ENCODE measurements at places on chromosomes 16 and 17. TPM values are rescaled to one million over a fixed set of nuclear protein-coding genes. Genes with fewer than 3 reads are reported as not detected.

Gene TPSG1
- total RNA-seq = not detected

Gene SLC9A5
- total RNA-seq = 1.4 TPM

Gene RBFOX1
- total RNA-seq = 52.9 TPM

Gene TMEM100
- total RNA-seq = 6.0 TPM

Gene RNF157
- 5.1 TPM for total RNA-seq

Gene NUFIP2
- 51.5 TPM for total RNA-seq

Gene DPEP3
- 0.13 TPM for total RNA-seq

Gene TUFM
- total RNA-seq = 239 TPM

Gene SALL1
- 0.05 TPM for total RNA-seq

Gene SLC38A8
- 5.8 TPM for total RNA-seq

Gene QPRT
- 15.1 TPM for total RNA-seq

Gene CCDC144A
- total RNA-seq = 1.5 TPM

Gene CHAD
- not detected for total RNA-seq

Gene SMIM22
- total RNA-seq = not detected

Gene RAB11FIP3
- total RNA-seq = 29.9 TPM

Gene KRTAP4-9
- not detected for total RNA-seq

Gene ZFP3
- 11.7 TPM for total RNA-seq

Gene CNGB1
- not detected for total RNA-seq

Gene MYO15A
- total RNA-seq = 0.37 TPM

Gene FOXO3B
- 3.6 TPM for total RNA-seq

Gene PRSS36
- 0.46 TPM for total RNA-seq

Gene SPIRE2
- total RNA-seq = 1.9 TPM

Gene IL21R
- total RNA-seq = 1.1 TPM

Gene ST6GALNAC2
- 5.7 TPM for total RNA-seq

Data from heart left ventricle (tissue), 16 donors.